ENCODE measurements at places on chromosomes 6 and 20. TPM values are rescaled to one million over a fixed set of nuclear protein-coding genes. Genes with fewer than 3 reads are reported as not detected.

Gene GLP1R
- total RNA-seq, result not detected

Gene PGBD1
- total RNA-seq, result 7.1 TPM

Gene KCNQ5
- 1.4 TPM for total RNA-seq

Gene TINAG
- 17.9 TPM for total RNA-seq

- DNase-seq, result no peak
These were observed 13.7 kb upstream of the HINT3 start for GRCh38 chr6:125942672-125943527.

GRCh38 chr6:87700397-87701343 is 1.4 kb downstream of the AKIRIN2 start:
- DNase-seq, result no peak

DNA sequence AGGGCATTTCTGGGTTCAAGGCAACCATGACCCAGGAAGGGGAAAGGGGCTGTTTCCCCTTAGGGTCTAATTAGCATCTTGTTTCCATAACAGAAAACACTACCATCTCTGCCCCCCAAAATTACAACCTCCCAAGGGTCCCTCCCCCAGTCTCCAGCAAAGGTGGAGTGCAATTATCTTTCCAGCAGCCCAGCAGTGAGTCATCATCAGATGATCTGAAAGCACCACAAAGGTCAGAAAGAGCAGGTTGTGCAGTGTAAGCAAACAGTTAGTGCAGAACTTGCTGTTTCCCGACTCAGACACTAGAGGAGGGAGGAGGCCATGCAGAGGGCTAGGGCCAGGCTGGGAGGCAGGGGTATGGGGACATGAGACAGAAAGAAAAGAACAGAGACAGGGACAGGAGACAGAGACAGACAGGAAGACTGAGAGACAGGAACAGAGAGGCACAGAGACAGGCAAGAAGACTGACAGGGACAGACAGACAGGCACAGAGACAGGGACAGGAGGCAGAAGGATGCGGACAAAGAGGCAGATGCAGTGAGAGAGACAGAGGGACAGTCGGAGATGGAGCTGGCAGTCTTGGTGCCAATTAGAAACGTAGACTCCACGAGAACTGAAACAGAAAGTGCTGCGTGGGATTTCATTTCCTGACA is 62.5 kb downstream of the PYGB start:
- DNase-seq, result peak; percentile 84

DNA sequence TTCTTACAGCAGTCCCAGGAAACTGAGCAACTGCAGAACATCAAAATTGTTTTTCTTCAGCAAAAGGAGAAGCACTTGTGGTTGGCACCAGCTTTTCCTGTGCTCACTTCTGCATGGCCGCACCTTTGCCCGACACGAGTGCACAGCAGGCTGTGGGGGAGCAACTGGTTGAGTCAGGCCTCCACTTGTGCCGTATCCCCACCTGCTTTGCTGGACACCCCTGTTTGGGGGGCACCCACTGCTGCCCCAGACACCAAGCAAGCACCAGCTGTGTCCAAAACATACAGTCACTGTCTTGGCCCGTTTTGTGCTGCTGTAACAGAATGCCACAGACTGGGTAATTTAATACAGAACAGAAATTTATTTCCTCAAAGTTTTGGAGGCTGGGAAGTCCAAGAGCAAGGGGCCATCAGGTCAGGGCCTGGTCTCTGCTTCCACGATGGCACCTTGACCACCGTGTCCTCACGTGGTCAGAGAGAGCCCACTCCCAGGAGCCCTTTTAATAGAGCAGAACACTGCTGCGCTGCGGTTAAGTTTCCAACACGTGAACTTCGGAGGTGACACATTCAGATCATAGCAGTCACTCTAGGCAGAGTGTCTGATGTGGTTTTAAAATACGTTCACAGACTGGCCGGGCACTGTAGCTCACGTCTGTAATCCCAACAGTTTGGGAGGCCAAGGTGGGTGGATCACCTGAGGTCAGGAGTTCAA is 8.7 kb upstream of the GMEB2 start:
- no peak for DNase-seq

GRCh38 chr20:37984018-37984785 is 49.1 kb downstream of the TTI1 start:
- no peak for DNase-seq

GRCh38 chr6:107763946-107764345 is 60.2 kb downstream of the SCML4 start:
- peak; percentile 46 for DNase-seq

GRCh38 chr6:128079021-128079420 is 178.2 kb upstream of the THEMIS start:
- no peak for DNase-seq

GRCh38 chr20:48181261-48181935 is 396.1 kb upstream of the SULF2 start:
- no peak for DNase-seq

All from epithelial cell of proximal tubule (primary cell).